ENCODE measurements at places on chromosomes 3 and 15.

DNA sequence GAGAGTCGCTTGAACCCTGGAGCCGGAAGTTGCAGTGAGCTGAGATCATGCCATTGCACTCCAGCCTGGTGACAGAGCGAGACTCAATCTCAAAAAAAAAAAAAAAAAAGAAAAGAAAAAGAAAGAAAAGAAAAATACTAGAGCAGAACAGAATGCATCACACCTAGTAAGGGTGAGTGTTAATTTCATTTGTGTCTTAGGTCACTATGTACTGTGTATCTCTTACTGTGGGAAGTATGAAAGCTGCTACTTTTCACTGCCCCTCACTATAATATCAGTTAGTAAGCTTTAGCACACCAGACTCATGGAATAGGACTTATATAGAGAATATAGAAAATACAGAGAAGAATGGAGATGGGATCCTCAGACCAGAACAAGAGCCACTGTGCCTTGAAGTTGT, 45.9 kb upstream of the RASA2 start:
- DNase-seq = no peak

DNA sequence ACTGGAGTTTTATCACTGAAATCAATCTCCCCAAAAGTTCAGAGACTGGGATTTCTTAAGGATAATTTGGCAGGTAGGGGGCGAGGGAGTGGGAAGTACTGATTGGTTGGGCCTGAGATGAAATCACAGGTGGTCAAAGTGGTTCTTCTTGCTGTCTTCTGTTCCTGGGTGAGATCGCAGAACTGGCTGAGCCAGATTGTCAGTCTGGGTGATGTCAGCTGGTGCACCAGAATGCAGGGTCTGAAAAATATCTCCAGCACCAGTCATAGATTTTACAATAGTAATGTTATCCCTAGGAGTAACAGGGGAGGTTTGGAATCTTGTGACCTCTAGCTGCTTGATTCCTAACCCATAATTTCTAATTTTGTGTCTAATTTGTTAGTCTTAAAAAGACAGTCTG, 86.7 kb upstream of the SLC25A36 start:
- no peak for DNase-seq

- no peak for DNase-seq
Observed at GRCh38 chr15:80494756-80495155, 90.6 kb downstream of the ARNT2 start.

DNA sequence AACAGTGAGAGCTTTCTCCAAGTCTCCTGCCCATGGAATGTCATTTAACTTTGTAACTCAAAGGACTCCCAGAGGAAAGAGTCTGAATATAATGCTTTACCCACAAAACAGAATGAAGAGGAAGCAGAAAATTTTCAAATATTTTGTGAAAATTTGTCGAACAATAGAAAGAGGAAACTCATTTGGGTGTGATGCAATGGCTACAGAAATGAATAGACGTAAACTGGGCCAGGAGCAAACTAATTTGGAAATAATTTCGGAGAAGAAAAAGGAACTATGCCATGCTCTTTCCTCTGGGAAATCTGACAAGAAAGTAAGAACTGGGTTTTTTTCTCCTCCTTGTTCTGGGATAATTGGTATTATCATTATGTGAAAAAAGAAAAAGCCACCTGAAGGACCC, 11.2 kb upstream of the SUMF1 start:
- DNase-seq = no peak

DNA sequence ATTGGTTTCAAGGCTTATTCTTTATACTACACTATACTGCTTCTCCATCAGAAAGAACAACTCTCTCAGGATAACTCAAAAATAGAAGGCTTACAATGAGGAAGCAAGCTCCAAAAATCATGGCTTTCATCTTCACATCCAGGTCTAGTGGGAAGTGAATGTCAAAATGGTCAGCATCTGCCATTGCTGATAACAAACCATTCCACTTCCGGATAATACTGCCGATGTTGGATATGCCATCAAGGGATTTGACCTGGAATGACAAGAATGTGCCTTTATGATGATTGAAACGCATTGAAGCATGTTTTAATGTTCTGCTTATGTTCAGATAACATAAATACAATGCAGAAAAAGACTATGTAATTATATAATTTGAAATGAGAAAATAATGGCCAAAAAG, 34.0 kb upstream of the PLOD2 start:
- DNase-seq = no peak

GRCh38 chr3:132073771-132074170, 39.0 kb upstream of the CPNE4 start:
- no peak for DNase-seq

- no peak for DNase-seq
Observed at GRCh38 chr15:51332206-51333147, 5.9 kb downstream of the CYP19A1 start.

- DNase-seq = no peak
Observed at GRCh38 chr3:80000022-80000421, 232.2 kb upstream of the ROBO1 start.
